ENCODE measurements at places on chromosomes 7 and 10. TPM values are rescaled to one million over a fixed set of nuclear protein-coding genes. Genes with fewer than 3 reads are reported as not detected.

BBS9 gene
- total RNA-seq = 13.7 TPM

LIPF gene
- total RNA-seq = not detected

ARPC1B gene
- 397 TPM for total RNA-seq

RAMP3 gene
- not detected for total RNA-seq

HKDC1 gene
- total RNA-seq = 4.2 TPM

ARHGEF5 gene
- 11.1 TPM for total RNA-seq

SEPHS1 gene
- total RNA-seq = 50.9 TPM

VSTM4 gene
- total RNA-seq = 0.10 TPM

CUTC gene
- 28.2 TPM for total RNA-seq

GRCh38 chr7:128007303-128007680 is 23.9 kb downstream of the LRRC4 start:
- H3K4me3 ChIP-seq = no peak overlapping the region
- H3K27me3 ChIP-seq = no peaks in the 10 kb centered on the region
- DNase-seq = no peak
- peaks cover 3% of the 10 kb centered on the region for H3K36me3 ChIP-seq
- H3K4me1 ChIP-seq = peaks cover 15% of the 10 kb centered on the region

GRCh38 chr7:129607471-129608120 is 3.9 kb upstream of the NRF1 start:
- no peak overlapping the region for H3K27ac ChIP-seq
- DNase-seq = peak; percentile 57
- H3K27me3 ChIP-seq = no peaks in the 10 kb centered on the region
- no peak overlapping the region for H3K4me3 ChIP-seq
- H3K4me1 ChIP-seq = peaks cover 50% of the 10 kb centered on the region
- peaks cover 24% of the 10 kb centered on the region for H3K36me3 ChIP-seq

DNA sequence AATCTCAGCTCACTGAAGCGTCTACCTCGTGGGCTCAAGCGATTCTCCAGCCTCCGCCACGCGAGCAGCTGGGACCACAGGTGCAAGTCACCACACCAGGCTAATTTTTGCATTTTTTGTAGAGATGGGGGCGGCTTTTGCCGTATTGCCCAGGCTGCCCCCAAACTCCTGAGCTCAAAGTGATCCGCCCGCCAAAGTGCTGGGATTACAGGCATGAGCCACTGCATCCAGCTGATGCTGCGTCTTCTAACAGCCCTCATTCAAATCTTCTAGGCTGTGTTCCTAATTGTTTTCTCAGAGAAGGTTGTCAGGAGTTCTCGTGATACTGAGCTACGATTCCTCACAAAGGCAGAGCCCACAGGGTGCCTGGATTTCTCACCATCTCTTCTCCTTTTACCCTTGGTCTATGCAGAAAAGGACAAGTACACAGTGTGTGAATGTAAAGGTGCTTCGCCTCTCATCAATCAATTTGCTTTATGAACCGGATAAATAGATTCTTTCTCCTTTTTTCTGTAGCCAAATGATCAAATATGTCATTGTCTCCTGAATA is 247.3 kb upstream of the PTN start:
- no peak overlapping the region for H3K27ac ChIP-seq
- H3K27me3 ChIP-seq = no peaks in the 10 kb centered on the region
- DNase-seq = no peak

GRCh38 chr10:124650820-124651401 is 93.3 kb downstream of the FAM53B start:
- H3K4me1 ChIP-seq = peaks cover 94% of the 10 kb centered on the region
- peaks cover 48% of the 10 kb centered on the region for H3K36me3 ChIP-seq
- H3K4me3 ChIP-seq = peak overlapping the region; percentile 31
- peak overlapping the region; percentile 72 for H3K27ac ChIP-seq
- H3K27me3 ChIP-seq = no peaks in the 10 kb centered on the region

DNA sequence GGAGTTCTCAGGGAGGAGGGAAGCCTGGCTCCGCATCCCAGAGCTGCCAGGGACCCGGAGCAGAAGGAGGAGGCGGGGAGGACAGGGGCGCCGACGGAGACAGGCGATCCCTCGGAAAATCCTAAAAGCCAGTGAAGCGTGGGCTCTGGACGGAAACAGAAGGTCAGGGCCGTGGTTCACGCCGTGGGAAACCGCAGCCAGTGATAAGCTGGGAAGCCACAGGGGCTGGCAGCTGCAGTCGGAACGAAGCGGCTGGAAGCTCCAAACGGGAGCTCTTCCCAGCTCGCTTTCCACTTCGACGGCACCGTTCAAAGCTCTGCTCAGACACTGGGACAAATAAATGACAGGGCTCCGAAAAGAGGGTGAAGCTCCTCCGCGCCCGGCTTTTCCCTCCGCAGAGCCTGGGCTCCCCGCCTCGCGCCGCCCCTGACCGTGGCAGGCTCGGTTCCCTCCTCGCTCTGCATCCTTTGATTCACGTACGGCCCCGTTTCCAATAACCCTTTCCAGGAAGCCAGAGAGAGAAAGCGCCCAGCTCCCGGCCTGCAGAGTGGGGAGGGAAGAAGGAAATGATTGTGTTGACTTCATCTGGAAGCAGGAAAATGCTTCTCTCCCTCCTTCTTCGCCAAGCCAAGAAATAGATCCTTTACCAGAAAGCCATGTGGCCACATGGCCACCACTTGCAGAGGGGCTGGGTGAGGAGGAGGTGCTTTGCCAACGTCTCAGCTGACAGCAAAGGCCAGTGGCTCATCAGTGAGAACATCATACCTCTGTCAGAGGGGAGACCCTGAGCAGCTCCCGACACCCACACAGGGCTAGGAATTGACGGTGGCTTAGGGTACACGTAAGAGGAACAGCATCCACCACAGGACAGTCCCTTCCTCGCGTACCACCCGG is 57.4 kb downstream of the ADRB1 start:
- H3K27ac ChIP-seq = no peak overlapping the region
- H3K4me3 ChIP-seq = peak overlapping the region; percentile 18
- DNase-seq = no peak
- H3K4me1 ChIP-seq = peaks cover 44% of the 10 kb centered on the region
- no peaks in the 10 kb centered on the region for H3K36me3 ChIP-seq

- no peaks in the 10 kb centered on the region for H3K36me3 ChIP-seq
- H3K27me3 ChIP-seq = peaks cover 14% of the 10 kb centered on the region
- DNase-seq = no peak
These were observed 144.7 kb downstream of the NRP1 start for GRCh38 chr10:33189808-33190207.

DNA sequence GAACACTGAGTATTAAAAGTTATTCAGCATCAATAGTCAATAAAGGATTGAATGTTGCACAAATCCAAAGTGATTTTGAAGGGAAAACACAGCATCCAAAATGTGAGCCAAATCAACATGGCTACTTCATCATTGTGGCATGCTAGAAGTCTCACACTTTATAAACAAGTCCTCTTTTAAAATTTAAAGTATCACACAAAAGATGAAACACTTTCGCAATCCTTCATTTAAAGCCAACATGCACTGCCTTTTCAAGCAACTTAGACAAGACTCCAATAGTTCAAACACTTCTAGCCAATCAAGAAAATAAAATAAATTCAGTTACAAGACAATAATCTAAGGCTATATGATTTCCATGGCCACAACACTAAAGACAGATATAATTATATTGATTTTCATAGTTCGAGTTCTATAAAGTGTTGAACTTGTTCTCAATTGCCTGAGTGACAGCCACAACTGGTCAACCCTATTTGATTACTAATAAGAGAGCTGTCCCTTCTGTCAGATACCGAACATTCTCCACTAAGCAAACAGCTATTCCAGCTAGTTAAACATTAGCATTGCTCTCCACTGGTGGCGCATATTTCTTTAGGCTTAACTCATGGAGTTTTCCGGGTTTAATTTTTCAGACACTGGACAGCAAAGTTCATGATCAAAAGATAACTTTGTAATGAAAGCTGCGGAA is 8.3 kb downstream of the EBF3 start:
- DNase-seq = no peak
- H3K27me3 ChIP-seq = peaks cover 42% of the 10 kb centered on the region
- H3K36me3 ChIP-seq = no peaks in the 10 kb centered on the region
- no peak overlapping the region for H3K4me3 ChIP-seq
- H3K27ac ChIP-seq = no peak overlapping the region
- H3K4me1 ChIP-seq = peaks cover 4% of the 10 kb centered on the region

- DNase-seq = no peak
- H3K4me1 ChIP-seq = peaks cover 10% of the 10 kb centered on the region
- no peak overlapping the region for H3K4me3 ChIP-seq
- H3K27me3 ChIP-seq = peaks cover 46% of the 10 kb centered on the region
- no peak overlapping the region for H3K27ac ChIP-seq
These were observed 14.0 kb downstream of the KAZALD1 start for GRCh38 chr10:101075775-101076174.

DNA sequence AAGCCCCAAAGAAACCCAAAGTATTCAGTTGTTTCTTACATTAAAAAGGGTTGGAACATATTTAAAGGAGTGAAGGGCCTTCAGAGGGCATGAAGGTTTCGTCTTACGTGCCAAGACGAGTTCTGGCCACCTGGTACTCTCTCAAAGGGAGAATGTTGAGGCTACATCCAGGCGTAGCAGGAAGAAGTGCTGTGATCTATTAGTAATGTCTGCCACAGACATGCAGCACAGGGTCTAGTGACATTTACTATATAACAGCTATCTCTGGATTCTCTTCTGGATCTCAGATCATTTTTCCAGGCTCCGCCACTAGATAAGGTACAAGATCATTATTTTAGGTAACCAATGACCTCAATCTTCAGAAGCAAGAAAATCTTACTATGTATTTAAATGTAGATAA is 76.5 kb upstream of the ARID5B start:
- H3K36me3 ChIP-seq = peaks cover 3% of the 10 kb centered on the region
- no peak overlapping the region for H3K4me3 ChIP-seq
- H3K27ac ChIP-seq = no peak overlapping the region
- H3K27me3 ChIP-seq = no peaks in the 10 kb centered on the region

- no peak overlapping the region for H3K4me3 ChIP-seq
These were observed 136.5 kb upstream of the NAMPT start for GRCh38 chr7:106421181-106421762.

DNA sequence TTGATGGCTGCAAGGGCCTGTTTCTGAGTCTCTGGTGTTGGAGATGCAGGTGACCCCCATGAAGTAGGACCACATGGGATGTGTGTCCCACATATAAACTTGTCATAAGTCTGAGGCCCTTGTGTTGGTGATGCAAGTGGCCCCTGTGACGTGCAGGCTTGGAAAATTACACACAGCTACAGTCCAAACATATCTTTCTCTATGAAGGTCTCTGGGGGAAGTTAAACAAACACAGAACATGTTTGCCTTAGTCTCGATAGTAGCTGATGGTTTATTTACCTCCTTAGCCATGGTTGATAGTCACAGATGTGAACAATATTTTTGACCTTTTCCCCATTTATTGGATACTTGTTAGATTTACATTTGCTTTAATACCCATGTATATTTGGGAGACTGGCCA is 64.7 kb downstream of the ADCY1 start:
- H3K4me1 ChIP-seq = peaks cover 4% of the 10 kb centered on the region
- no peak for DNase-seq
- H3K27me3 ChIP-seq = peaks cover 11% of the 10 kb centered on the region
- no peaks in the 10 kb centered on the region for H3K36me3 ChIP-seq
- no peak overlapping the region for H3K4me3 ChIP-seq

- no peaks in the 10 kb centered on the region for H3K36me3 ChIP-seq
- H3K4me1 ChIP-seq = no peaks in the 10 kb centered on the region
- H3K27ac ChIP-seq = no peak overlapping the region
- no peak for DNase-seq
These were observed 274.0 kb downstream of the CSTF2T start for GRCh38 chr10:51425431-51425830.

- H3K4me3 ChIP-seq = no peak overlapping the region
- no peak for DNase-seq
- H3K27ac ChIP-seq = no peak overlapping the region
- H3K27me3 ChIP-seq = no peaks in the 10 kb centered on the region
- no peaks in the 10 kb centered on the region for H3K36me3 ChIP-seq
- no peaks in the 10 kb centered on the region for H3K4me1 ChIP-seq
These were observed 37.4 kb downstream of the HSPA12A start for GRCh38 chr10:116704926-116705325.

DNA sequence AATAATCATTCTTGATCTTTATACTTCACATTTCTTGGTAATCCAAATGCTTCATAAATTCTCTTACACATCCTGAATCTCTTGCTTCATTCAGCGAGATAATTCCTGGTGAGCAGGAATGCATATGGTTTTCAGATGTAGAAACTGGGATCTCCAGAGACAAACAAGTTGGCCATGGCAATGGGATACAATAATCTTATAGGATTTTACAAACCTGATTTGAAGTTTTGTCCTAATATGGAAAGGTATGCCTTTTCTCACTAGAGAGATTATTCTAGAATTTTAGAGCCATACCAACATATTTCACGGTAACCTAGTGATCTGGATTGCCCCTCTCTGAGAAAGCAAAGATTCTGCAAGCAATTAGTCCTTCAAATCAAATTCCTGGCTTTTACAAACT is 13.1 kb upstream of the TRDMT1 start:
- H3K27ac ChIP-seq = peak overlapping the region; percentile 95
- H3K4me3 ChIP-seq = no peak overlapping the region
- H3K27me3 ChIP-seq = no peaks in the 10 kb centered on the region
- DNase-seq = no peak
- peaks cover 47% of the 10 kb centered on the region for H3K36me3 ChIP-seq

DNA sequence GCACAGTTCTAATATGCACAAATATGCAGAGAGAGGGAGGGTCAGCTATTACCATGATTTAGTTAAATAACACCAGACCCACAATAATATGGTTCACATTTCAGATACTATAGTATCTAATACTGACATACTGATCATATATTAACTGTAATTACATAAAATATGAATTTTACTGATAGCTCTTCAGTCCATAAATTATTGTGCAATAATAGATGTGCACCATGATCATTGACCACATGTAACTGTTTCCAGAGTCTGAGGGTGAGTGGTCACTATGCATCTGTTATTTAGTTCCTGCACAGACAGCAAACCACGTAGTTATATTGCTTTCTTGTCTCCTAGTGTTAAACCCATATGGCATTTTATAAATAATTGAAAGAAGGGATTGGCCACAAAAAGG is 29.3 kb downstream of the PPP1R17 start:
- H3K4me1 ChIP-seq = no peaks in the 10 kb centered on the region
- no peak for DNase-seq
- no peaks in the 10 kb centered on the region for H3K27me3 ChIP-seq
- no peak overlapping the region for H3K4me3 ChIP-seq

- no peak for DNase-seq
- no peaks in the 10 kb centered on the region for H3K36me3 ChIP-seq
- no peak overlapping the region for H3K4me3 ChIP-seq
- H3K27me3 ChIP-seq = no peaks in the 10 kb centered on the region
These were observed 348.0 kb downstream of the GPAM start for GRCh38 chr10:111835574-111835973.

GRCh38 chr7:150874401-150875198 is 22.3 kb downstream of the AOC1 start:
- DNase-seq = no peak
- peaks cover 59% of the 10 kb centered on the region for H3K27me3 ChIP-seq
- H3K36me3 ChIP-seq = peaks cover 3% of the 10 kb centered on the region
- no peak overlapping the region for H3K4me3 ChIP-seq

DNA sequence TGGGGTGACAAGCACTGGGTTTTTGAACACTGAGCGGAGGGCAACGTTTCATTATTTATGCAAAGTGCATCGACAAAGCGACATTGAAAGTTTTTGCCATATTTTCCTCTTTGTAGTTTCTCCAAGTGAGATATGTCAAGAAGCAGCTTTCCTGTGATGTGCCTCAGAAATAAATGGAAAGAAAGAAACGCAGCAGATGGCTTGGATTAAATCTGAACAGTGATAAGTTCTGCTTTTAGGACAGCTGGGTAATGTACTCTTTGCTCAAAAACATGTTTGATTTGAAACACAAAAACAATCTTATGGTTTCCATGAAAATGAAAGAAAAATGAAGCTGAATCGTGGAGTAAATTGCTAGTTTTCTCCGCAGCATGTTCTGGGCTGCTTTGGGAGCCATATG is 166.3 kb downstream of the PTPRN2 start:
- H3K4me1 ChIP-seq = no peaks in the 10 kb centered on the region
- no peak for DNase-seq

Data from activated CD4-positive, alpha-beta memory T cell treated with anti-CD3 and anti-CD28 coated beads, Interleukin-2, amount 10 ng/mL, durations not matched to agents 7 days and 5 days (primary cell).